ENCODE measurements at places on chromosomes 7 and 10.
A peak's percentile ranks its signal among the peaks of the same experiment; 100 is the strongest.

DNA sequence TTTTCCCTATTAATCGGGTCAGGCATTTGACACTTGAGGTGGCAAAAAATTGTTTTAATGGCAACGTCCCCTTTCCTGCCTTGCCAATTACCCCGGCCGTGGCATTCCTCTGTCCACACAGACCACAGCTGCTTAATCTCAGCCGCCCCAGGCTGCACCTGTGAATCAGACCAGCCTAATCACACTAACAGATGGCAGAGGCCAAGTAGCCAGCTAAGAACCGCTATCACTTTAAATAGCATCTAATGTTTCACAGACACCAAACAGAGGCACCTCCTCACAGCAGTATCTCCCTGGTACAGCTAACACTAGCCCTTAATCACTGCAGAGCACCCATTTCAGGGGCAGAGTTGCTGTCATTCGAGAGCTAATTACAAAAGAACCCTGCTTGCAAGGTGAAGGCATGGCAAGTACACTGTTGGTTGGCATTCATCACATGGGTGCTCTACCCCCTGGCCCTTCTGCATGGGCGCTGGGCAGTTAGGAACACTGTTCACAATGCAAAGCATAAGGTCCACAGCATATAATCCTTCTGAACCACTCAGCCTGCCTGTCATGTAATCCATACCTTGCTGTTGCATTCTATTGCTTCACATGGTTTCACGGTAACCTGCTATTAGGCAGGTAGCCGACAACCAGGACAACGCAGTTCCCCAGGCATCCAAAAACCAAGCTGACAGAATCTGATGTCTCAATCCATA is 38.8 kb downstream of the FGFR2 start:
- DNase-seq, result no peak

GRCh38 chr7:42868480-42868879 is 43.4 kb downstream of the C7orf25 start:
- DNase-seq, result no peak

- no peak for DNase-seq
Measured at GRCh38 chr7:77651575-77652162, 44.6 kb upstream of the RSBN1L start.

DNA sequence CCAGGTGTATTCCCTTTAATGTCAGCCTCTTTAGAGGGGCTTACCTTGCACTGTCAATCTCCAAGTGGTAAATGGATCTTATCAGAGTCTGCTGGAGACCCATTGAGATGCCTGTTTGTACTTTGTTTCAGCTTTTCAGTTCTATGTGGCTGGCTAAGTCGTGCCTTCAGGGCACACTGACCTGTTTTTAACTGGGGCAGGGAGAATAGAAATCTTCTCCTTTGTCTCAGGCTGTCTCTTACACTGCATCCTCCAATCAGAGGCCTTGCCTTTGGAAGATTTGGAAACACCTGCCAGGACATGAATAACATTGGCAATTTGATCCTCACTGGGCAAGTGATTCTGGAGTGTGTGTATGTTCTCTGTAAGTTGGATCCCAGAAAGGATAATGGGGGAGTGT is 65.0 kb downstream of the POU6F2 start:
- DNase-seq, result no peak

DNA sequence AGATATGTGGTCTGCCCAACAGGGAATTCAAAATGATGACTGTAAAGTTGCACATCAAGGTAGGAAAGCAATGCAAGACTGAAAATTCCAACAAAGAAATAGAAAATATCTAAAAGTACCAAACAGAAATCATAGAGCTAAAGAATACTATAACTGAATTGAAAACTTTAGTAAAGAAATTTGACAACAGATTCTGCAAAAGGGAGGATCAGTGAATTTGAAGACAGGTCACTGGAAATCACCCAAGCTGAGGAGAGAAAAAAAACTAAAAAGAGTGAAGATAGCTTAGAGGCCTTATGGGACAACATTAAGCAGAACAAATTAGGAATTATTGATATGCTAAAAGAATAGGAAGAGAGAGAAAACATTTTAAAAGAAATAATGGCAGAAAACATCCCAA is 240.6 kb downstream of the SNX13 start:
- no peak for DNase-seq

GRCh38 chr7:114856625-114857024 is 65.3 kb upstream of the MDFIC start:
- DNase-seq, result no peak

- DNase-seq, result no peak
Measured at GRCh38 chr7:129525225-129525862, 23.0 kb downstream of the SMKR1 start.

DNA sequence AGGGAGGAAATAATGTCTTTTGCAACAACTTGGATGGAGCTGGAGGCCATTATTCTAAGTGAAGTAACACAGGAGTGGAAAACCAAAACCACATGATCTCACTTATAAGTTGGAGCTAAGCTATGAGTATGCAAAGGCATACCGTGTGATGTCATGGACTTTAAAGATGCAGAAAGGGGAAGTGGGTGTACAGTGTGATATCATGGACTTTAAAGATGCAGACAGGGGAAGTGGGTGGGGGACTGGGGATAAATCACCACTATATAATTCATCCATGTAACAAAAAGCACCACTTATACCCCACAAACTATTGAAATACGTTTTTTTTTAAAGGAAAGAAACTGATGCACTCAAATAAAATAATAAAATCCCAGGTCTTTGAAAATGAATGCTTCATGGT is 29.5 kb downstream of the LYZL2 start:
- DNase-seq, result no peak

- no peak for DNase-seq
Measured at GRCh38 chr10:60525716-60526585, 136.3 kb upstream of the ANK3 start.

DNA sequence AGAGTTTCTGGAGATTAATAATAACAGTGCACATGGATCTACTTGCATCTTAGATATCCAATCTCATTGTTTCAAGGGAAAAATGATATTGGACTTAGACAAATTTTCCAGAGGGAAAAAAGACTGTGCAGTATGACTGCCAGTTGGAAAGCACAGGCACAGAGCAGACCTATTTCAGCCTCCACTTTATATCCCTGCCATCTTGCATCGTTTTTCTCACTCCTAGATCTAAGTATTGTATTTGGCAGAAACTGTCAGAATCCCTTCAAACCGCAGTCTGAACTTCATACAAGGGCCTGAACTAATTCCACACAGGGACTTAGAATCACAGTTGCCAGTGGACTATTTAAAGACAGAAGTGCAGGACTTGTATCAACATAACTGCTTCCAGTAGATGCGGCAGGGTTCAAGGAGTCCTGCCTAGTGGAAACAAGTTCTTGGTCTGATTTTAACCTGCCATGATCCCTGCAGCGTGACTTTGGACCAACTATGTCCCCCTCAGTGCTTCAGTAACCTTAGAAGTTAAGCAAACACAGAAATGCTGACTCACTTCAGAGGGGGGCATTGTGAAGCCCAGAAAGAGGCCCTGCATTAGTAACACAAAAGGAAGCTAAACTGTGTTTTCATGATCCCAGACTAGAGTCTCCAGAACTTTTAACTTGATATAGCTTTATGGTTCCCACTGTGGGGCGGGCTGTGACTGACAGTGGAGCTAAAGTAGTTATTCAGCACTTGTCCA is 95.7 kb upstream of the PALS2 start:
- peak; percentile 58 for DNase-seq

GRCh38 chr7:142897691-142898090 is 12.1 kb upstream of the TRPV6 start:
- no peak for DNase-seq

- no peak for DNase-seq
Measured at GRCh38 chr7:15609287-15609686, 47.5 kb upstream of the AGMO start.

GRCh38 chr10:128072941-128073645 is 53.1 kb downstream of the MKI67 start:
- no peak for DNase-seq

- DNase-seq, result no peak
Measured at GRCh38 chr7:13981070-13981469, 8.4 kb downstream of the ETV1 start.

- no peak for DNase-seq
Measured at GRCh38 chr7:11835260-11835659, 3.3 kb upstream of the THSD7A start.

GRCh38 chr7:110264288-110264687 is 826.6 kb upstream of the LRRN3 start:
- no peak for DNase-seq

- DNase-seq, result peak; percentile 91
Measured at GRCh38 chr7:10939911-10940703, 33.6 kb upstream of the PHF14 start.

DNA sequence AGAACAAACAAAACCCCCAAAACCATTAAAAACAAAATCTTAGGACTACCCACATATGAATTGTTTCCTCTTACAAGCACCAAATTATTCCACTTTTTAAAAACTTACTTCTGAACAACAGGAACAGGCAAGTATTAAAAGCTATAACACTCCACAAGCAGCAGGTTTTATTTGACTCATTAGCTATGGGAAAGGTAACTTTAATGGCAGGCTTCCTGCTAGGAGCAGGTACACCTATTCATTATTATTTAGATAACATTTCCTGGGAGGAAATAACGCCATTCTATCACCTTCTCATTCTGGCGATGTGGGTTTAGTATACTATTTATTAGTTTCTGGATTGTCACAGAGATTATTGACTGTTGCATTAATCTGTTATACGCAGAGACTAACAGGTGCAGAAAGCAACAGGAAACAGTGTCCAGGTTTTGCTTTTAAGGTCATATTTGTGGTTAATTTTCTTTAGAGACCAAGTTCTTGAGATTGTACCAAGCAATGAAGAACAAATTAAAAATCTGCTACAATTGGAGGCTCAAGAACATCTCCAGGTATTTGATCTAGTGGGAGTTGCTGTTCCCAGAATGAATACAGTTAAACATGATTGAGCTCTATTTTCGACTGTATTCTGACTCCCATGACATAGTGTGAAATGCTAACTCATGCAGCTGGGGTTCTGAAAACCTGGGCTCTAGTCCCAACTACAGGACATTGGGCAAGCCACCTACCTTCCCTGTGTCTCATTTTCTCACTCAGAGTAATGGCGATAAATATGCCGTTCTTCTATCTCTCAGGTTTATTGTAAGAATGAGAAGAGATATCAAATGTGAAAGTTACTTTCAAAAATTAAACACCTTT is 2.0 kb downstream of the CPA2 start:
- DNase-seq, result no peak

- DNase-seq, result no peak
Measured at GRCh38 chr7:107563081-107563774, 492 bp downstream of the COG5 start.

GRCh38 chr7:80316811-80317210 is 182.2 kb downstream of the GNAI1 start:
- no peak for DNase-seq

- DNase-seq, result no peak
Measured at GRCh38 chr7:139895141-139895829, 66.2 kb downstream of the TBXAS1 start.

GRCh38 chr7:93015101-93015778 is 102.5 kb downstream of the SAMD9 start:
- DNase-seq, result no peak

DNA sequence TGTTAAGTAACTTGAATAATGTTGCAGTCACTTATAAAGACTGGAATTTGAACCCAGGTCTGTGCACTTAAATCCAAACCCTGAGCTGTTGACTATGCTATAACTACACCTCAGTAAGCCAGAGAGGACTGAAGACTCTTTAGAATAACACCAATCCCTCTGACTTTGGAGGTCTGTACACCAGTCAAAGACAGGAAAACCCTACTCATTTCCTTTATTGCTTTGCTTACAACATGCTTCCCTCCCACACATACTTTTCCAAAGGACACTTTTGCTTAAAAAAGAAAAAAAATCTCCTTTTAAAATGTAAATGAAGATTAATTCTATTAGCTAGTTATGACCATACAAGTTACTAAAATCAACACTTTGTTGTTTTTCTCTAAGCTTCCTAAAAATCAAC is 184.7 kb upstream of the KCTD7 start:
- no peak for DNase-seq

DNA sequence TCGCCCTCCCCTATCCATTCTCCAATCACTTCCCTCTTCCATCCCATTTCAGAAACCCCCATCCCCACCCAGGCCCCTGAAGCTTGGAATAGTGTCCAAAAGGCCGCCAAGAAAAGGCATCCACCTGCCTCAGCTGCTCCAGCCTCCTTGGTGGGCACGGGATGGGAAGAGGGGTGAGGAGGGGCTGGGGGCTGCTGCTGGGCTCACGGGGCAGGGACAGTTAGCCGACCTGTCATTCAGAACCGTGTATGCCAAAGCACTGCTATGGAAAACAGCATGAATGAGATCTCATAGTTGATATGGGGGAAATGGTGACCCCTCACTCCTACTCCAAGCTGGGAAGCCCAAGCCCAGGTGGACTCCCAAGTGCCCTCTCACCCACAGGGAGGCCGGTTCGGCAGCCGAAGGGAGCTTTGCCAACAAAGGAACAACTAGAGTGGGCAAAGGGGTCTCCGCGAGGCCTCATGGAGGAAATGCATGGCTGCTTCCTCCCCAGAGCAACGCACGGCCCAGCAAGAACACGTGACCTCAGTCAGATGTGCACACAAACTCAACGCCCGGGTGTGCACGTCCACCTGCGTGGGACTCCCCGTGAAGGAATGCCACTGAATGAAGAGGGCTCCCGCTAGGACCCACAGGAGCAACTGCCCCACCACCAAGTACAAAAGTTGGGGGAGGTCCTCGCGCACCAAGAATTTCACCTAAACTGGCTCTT is 52.5 kb downstream of the EBF3 start:
- DNase-seq, result no peak

GRCh38 chr7:135618510-135618909 is 43.8 kb upstream of the STMP1 start:
- no peak for DNase-seq

DNA sequence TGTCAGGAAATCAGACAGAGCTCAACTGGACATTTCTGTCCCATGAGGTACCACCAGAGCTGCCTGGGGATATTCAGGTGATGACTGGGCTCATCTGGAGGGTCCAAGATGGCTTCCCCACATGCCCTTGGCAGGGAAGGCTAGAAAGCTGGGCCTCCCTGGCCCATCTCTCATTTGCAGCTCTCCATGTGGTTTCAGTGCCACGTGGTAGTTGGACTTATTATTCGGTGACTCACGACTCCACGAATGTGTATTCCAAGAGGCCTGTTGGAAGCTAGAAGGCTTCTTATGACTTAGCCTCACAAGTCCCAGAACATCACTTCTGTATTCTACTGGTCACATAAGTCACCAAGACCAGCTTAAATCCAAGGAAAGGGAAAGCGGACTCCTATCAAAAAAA is 22.8 kb downstream of the NSMCE4A start:
- DNase-seq, result no peak

- DNase-seq, result no peak
Measured at GRCh38 chr7:85022064-85022697, 164.7 kb downstream of the SEMA3D start.

DNA sequence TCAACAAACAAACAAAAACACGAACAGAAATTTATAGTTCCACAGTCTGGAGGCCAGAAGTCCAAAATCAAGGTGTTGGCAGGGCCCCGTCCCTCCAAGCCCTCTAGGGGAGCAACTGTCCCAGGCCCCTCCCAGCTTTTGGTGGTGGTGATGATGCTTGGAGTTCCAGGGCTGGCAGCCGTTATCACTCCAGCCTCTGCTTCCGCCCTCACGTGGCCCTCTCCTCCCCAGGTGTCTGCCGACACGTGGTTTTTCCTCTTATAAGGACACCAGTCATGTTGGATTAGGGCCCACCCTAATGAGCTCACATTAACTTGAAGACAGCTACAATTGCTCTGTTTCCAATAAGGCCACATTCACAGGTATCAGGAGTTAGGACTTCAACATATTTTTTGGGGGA is 49.7 kb downstream of the MICALL2 start:
- no peak for DNase-seq

GRCh38 chr10:86298501-86299001 is 68.0 kb downstream of the GRID1 start:
- no peak for DNase-seq

- DNase-seq, result no peak
Measured at GRCh38 chr7:18552943-18553604, 57.5 kb downstream of the HDAC9 start.

All from ovary (tissue), 10 donors.